Kidney epithelial cell (primary cell): ENCODE measurements at places on chromosomes 2 and 18. TPM values are rescaled to one million over a fixed set of nuclear protein-coding genes. Genes with fewer than 3 reads are reported as not detected.

DNA sequence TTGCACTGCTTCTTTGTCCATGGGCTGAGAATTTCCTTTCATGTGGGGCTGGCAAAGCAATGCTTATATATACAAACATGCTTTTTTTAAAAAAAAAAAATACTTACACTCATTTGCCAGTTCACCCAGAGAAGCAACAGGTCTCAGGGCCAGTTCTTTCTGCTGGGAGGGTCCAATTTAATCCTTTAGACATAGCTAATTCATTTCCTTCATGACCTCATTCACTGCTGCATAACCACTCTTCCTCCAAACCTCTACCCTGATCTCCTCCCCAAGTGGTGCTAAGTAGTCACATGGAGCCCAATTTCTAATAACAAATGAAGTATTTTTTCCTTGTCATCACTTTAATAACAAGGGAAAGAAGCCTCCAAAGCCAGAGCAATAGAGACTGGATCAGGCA lies 17.1 kb upstream of the TMEM178A start:
- DNase-seq = no peak

DNA sequence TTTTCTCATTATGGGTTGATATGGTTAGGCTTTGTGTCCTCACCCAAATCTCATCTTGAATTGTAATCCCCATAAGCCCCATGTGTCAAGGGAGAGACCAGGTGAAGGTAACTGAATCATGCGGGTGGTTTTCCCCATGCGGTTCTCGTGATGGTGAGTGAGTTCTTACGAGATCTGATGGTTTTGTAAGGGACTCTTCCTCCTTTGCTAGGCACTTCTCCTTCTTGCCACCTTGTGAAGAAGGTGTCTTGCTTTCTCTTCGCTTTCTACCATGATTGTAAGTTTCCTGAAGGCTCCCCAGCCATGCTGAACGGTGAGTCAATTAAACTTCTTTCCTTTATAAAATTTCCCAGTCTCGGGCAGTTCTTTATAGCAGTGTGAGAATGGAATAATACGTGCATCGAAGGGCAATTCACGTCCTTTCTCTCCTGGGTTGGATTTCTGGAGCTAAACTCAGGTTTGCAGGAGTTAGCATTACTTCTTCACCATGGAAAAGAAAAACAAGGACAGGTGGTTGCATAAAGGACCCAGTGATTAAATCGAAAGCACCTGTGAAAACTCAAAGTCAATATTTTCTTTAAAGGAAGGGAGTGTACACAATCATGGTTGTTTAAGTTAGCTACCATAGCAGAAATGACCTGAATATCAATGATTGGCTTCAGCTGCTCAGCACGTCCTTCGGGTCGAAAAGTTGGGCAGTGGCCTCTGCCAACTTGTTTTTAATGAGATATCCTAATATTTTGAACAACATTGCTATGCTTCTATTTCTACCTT lies 54.1 kb downstream of the CDC42EP3 start:
- no peak for DNase-seq

- DNase-seq = no peak
Observed at GRCh38 chr2:17610521-17610920, 70.0 kb downstream of the VSNL1 start.

Gene INHBB
- total RNA-seq = 0.14 and 0.50 TPM in 2 replicates

DNA sequence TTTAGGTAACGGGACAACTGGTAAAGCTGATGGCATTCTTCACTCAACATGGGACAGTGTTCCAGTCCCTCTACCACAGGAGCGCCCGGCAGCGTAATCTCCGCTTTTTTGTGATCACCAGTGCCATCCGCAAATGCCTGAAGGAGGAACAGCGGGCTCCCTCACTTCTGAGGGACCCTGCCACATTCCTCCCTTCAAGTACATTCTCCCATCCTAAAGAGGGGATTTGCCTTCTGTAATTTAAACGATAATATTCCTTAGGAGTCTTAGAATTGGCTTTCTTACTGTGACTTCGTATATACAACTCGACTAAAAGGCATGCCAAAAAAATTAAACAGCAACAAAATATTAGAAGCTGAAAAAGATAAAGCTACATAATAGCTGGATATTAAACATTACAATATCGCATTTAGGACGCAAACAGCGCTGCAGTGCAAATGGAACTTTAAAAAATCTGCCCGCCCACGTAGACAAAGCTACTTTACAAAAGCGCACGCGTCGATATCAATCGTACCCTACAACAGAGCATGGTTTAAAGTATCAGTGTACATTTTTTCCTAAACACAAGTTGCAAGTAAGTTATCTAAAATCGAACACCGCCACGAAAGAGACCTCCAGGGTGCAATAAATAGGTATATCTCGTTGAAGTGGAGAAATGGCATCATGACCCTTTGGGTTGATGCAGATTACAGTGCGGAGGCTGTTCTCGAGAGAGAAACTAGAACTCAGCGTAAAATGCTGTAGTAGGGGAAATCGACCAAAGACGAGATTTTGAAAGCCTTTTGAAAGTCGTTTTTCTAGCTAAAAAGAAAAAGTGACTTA lies 2.3 kb upstream of the VSNL1 start:
- DNase-seq = no peak

DNA sequence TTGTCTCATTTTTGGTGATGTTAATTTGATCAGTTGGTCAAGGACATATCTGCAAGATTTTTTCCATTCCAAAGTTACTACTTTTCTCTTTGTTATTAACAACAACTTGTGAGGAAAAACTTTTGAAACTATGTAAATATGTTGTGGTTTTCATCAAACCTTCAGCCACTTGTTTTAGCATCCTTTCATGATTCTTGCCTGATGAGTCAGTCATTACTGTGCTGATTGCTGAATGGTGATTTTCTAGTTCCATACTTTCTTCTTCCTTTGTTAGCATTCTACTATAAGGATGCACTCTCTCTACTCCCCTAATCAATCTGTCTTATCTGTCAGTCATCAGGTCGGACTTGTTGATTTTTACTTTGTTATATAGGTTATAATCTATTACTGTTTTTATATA lies 10.9 kb downstream of the TMEM87B start:
- peak; percentile 32 for DNase-seq

GRCh38 chr2:173414823-173415322 lies 60.2 kb downstream of the CDCA7 start:
- DNase-seq = peak; percentile 50

Gene NOSTRIN
- 0.42 and 0.89 TPM in 2 replicates for total RNA-seq
